Lung microvascular endothelial cell (primary cell): ENCODE measurements at places on chromosomes 3 and 15.

- DNase-seq = no peak
Observed at GRCh38 chr15:86155551-86155950, 75.9 kb downstream of the AGBL1 start.

DNA sequence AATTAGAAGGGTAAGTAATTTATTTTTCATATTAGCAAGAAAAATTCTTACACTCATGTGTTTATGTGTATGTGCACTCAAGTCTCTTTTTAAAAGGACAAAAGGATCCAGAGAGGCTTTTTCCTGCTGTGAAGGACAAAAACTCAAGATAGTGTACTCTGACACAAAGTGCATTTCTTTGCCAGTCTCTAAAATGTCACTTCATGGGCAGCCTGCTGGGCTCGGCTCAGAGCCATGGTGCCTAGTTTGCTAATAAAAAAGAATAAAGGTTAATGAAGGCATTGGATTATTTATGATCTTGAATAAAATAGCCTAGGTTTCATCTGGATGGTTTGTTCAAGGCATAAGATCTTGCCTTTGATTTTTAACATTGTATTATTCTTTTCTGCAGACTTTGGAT, 989.0 kb downstream of the TBL1XR1 start:
- DNase-seq = no peak

GRCh38 chr3:111892070-111892469, 33.0 kb downstream of the PHLDB2 start:
- no peak for DNase-seq

GRCh38 chr15:77384086-77384485, 35.8 kb downstream of the PEAK1 start:
- no peak for DNase-seq

DNA sequence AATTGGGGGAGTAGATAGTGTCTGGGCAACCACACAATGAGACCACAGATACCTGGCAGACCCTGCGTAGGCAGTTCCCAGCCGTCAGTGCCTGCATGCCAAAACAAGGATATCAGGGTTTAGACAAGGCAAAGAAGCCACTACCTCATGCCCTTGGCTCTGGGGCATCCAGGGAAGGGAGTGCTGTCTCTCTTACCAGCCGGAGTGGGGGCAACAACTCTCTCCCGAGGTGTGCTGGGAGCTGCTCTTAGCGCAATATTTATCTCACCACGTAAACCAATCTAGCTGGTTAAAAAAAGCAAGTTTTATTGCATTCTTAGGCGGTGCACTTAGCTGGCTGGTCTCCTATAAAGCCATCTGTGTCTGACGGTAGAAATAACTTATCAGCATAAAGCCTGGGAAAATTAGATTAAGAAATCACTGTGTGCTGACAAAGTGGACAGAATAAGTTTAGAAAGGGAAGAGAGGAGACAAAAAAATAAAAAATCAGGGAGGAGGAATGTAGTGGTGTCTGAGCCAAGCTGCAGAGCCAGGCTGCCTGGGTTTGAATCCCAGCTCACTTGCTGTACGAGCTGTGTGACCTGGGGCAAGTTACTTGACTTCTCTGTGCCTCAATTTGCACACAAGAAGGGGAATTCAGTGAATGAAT, 273.2 kb downstream of the PDZRN3 start:
- DNase-seq = no peak

GRCh38 chr3:186668426-186668825, 2.6 kb downstream of the HRG start:
- no peak for DNase-seq

GRCh38 chr15:54990793-54991192, 205.9 kb downstream of the RSL24D1 start:
- no peak for DNase-seq

GRCh38 chr3:144104186-144104585, 132.6 kb downstream of the DIPK2A start:
- no peak for DNase-seq

DNA sequence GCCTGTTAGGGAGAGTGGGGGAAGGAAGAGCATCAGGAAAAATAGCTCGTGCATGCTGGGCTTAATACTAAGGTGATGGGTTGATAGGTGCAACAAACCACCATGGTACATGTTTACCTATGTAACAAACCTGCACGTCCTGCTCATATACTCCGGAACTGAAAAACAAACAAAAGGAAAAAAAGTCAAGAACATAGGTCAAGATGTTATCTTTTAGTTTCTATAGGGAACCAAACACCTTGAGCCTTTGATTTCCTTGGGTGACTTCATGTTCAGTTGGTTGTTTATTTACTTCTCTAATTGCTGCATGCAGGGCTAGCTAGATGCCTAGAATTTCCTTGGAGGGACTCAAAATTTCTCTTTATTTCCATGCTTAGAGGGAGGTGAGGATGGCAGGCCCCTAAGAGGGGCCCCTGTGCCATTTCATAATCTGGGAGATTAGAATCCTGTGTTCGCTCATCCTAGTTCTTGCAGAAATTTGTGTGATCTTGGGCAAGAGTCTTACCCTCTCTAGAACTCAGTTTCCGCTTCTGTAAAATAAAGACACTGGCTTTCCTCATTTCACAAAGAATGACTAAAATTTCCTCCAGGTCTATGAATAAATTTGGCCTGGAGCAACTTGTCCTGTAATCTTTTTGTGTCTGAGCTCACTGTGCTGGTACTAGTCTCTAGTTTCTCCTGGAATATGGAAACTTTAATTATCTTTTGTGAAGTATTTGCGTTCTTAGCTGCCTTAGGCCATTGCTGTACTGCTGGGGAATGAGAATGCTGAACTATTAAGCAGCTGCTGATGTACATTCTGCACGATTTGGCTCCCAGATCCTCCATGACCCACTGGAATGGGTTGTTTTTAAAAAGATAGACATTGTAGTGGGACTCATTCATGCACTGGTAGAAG, 457.5 kb downstream of the EDEM1 start:
- DNase-seq = no peak
